Inflammatory macrophage treated with lipopolysaccharide for 1 hour (primary cell): ENCODE measurements at places on chromosomes 7 and 10.
A peak's percentile ranks its signal among the peaks of the same experiment; 100 is the strongest.

DNA sequence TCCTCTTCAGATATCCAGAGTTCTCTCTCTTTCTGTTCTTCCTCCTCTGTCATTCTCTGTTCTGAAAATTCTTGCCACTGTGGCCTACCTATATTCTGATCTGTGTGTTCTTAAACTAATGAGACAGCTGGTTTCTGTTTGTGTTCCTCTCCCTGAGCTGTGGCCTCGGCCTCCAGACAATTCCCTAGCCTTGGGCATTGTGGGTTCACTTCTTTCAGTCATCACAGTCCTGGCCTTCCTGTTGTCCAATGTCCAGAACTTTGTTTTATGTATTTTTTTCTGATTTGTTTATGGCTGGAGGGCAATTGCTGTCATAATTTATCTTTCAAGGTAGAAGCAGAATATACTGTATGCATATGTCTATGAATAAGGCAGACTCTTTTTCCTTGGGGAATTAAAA, 173.2 kb upstream of the MTPN start:
- no peak for DNase-seq

DNA sequence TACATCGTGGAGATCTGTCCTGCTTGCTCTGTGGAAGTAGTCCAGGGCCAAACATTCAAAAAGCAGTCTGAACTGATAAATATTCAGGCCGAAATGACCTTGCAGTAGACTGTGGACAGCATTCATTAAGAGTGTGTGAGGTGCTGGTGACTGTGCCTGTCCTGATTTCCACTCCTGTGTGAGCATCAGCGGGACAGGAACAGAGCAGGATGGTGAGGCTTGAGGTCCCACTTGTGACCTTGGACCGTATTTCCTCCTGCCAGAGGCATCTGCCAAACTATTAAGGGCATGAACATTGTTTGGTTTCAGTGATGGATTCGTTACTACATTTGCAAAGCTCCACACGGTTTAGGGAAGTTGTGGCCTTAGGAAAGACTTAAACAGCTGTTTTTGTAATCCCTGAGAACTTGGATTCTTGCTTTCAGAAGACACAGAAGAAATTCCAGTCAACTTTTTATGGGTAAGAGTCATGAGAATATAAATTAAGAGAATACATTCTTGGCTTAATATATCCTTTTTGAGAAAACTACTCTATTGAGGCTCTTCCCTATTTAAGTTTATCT, 32.8 kb downstream of the CCNY start:
- DNase-seq = peak; percentile 70

- DNase-seq = peak; percentile 40
Measured at GRCh38 chr10:74056050-74056818, 58.3 kb downstream of the VCL start.

GRCh38 chr7:72453471-72453870, 41.3 kb upstream of the CALN1 start:
- DNase-seq = no peak

DNA sequence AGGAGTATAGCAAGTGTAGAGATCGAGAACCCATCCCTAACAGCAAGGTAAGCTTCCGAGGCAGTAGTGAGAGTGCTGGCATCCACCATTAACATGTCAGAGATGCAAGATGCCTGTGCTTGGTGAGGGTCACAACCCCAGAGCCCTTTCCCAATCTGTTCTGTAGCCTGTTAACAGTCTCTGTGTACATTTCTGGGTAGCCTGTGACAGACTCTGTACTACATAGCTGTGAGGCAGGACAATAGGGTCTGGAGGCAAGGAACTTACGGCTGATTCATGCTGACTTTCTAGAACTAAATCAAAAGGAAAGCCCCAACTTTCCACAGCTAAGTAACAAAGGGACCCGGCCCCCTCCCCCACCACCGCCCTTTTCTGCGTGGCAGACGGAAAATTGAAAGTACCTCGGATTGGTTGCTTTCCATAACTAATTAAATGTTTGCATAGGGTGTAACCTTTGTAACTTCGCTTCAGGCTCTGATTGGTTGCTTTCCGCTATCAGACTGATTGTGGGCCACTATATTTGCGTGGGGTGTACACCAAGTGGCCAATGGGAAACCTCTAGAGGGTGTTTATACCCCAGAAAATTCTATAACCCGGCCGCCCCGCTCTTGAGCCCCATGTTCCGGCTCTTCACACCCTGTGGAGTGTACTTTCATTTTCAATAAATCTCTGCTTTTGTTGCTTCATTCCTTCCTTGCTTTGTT, 1.4 kb upstream of the TMEM168 start:
- DNase-seq = no peak

DNA sequence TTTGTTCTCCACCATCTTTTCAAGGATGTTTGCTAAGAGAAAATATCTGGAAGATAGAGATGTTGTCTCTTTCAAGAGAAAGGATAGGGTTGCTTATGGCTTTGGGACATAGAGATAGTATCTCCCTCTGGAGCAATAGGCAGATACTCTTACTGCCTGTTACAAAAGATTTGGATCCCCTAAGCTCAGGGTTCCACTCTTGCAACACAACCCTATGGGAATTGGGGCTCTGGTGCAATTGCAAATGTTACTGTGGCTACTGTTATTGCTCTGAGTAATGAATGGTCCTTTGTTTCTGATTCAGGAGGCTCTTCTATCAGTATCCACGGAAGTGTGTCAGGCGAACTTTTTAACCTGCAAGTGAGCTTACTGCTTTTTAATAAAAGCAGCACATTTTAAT, 88.8 kb downstream of the GPR85 start:
- no peak for DNase-seq
